Stimulated activated CD4-positive, alpha-beta T cell treated with anti-CD3 and anti-CD28 coated beads, Interleukin-1b, Interleukin-23, amount 100 ng/mL, for 1 hour (primary cell): ENCODE measurements at places on chromosomes 16 and 17.

GRCh38 chr17:14334919-14335318 lies 34.0 kb downstream of the HS3ST3B1 start:
- no peak for DNase-seq

- DNase-seq = no peak
Measured at GRCh38 chr17:45258981-45259380, 2.9 kb downstream of the SPATA32 start.

DNA sequence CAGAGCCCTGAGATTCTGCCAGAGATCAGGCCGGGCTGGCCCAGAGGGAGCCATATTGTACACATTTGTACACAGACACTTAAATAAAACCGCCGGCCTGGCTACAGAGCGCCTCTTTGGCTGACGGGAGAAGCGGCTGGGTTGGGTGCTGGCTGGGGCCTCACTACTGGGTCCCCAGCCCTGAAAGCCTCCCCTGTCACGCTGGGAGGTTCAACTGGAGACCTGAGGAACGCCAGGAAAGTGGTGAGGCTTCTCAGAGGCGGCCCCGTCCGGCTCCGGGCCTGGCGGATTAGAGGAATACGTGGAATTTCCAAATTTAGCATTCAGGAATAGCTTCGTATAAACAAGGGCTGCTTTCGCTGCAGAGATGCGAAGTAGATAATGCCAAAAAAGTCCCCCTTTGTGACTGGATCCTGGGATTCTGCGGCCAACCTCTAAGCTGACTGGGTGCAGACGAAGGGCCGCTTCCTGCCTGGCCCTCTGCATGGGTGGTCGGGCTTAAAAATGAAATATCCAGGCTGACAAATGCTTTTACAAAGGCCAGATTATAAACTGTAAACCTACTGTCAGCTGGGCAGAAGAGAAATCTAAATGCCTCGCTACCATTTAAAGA lies 252.4 kb downstream of the IRF8 start:
- no peak for DNase-seq

- no peak for DNase-seq
Measured at GRCh38 chr16:4862639-4863038, 15.4 kb downstream of the UBN1 start.

- no peak for DNase-seq
Measured at GRCh38 chr16:79430191-79430678, 170.3 kb downstream of the MAF start.

GRCh38 chr16:17302620-17303019 lies 168.1 kb downstream of the XYLT1 start:
- DNase-seq = no peak

DNA sequence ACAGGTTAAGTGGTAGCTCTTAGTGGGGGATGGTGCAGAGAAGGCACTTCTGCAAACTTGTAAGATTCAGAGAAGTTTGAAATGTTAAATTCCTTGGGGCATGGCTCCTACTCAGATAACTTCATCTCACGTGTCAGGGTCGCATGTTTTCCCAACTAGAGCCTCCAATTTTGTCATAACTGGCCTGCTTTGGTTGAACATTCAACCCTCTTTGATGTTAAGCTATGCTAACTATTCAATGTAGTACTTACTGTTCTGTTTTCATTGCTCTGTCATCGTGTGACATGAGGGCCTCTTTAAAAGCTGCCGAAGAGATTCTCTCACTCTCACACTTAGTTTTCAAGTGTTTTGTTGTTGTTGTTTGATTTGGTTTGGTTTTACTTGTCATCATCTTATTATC lies 280.8 kb downstream of the CDH11 start:
- DNase-seq = no peak

- DNase-seq = no peak
Measured at GRCh38 chr17:37640015-37640414, 3.2 kb downstream of the DDX52 start.
